Colonic mucosa (tissue), 4 donors: ENCODE measurements at places on chromosomes 3 and 15.

DNA sequence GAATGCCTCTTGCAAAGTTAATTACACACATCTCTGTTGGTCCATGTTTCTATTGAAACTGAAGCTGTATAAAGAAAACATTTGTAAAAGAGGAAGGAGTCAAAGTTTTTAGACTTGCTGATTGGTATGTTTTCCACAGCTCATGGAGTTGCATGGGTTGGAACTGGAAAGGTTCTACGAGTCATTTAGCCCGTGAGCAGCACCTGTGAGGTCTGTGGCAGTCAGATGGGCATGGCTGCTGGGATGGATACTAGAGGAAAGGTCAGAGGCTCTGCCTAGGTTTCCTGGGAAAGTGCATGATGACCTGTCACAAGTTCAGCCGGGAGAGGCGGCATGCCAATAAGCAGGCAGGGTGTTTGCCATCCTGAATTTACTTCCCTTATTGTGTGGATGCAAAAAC lies 155.4 kb downstream of the CACNA1D start:
- no peak for DNase-seq

- no peak for DNase-seq
Measured at GRCh38 chr3:174247687-174248152, 611.4 kb upstream of the NAALADL2 start.

DNA sequence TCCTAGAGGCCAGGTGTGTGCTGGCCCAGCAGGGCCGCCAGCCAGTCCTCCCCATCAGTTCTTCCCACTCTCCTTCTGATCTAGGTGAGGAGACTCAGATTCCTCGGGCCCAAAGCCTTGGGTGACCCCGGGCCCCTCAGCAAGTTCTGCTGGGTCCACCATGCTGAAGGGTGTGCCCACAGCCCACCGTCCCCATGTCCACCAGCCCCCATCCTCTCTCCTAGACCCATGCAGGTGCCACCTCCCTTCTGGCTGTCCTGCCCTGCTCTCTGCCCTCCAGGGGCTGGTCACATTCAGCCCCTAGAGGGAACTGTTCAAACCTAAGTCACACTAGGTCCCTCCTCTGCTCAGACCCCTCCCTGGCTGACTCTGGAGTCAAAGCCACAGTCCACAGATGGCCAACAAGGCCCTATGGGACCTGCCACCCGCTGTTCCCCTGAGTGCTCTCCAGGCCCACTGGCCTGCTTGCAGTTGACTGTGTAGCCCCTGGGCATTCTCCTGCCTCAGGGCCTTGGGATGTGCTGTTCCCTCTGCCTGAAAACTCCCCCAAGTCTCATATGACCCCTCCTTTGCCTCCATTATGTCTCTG lies 878 bp upstream of the TLR9 start:
- DNase-seq, result no peak

DNA sequence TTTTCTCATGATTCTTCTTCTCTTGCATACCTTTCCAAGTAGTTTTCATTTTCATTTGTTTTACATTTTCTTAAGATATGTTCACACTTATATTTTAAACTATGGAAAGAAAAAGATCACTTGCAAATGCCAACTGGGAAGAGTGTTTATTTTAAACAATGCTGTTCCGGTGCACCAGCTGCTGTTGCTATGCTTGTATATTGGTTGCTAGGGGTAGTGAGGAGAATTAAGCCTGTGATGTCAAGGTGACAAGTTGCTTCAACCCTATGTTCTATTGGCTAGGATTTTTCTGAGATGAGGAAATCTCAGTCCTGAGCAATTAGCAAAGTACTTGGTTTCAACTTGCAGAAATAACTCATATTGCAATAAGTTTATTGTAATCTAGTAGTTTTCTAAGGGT lies 500.1 kb downstream of the MFSD1 start:
- no peak for DNase-seq
